T-helper 9 cell (primary cell): ENCODE measurements at places on chromosomes 13 and 19.

- no peak for DNase-seq
Observed at GRCh38 chr13:51252954-51253532, 30.8 kb downstream of the FAM124A start.

DNA sequence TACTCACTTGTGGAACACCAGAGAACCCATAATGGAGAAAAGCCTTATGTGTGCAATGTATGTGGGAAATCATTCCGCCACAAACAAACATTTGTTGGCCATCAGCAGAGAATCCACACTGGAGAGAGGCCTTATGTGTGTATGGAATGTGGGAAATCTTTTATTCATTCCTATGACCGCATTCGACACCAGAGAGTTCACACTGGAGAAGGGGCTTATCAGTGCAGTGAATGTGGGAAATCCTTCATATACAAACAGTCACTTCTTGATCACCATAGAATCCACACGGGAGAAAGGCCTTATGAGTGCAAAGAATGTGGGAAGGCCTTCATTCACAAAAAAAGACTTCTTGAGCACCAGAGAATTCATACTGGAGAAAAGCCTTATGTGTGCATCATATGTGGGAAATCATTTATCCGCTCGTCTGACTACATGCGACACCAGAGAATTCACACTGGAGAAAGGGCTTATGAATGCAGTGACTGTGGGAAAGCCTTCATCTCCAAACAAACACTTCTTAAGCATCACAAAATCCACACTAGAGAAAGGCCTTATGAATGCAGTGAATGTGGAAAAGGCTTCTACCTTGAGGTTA is 10.9 kb downstream of the ZNF549 start:
- DNase-seq: no peak

DNA sequence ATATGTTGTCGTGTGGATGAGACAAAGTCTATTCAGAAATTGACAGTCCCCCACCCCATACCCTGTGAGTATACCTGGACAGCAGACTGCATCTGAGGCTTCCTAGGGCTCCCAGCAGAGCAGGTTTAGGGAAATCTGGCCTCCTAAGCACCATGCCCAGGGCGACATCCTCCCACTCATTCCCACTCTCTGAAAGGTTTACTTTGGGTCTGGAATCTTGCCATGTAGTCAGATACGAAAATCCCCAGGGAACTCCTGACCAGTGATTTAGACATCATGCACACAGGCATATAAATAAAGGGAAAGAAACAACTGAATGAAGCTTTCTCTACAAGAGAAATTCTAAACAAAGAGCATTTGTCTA is 717 bp upstream of the NALCN start:
- no peak for DNase-seq

DNA sequence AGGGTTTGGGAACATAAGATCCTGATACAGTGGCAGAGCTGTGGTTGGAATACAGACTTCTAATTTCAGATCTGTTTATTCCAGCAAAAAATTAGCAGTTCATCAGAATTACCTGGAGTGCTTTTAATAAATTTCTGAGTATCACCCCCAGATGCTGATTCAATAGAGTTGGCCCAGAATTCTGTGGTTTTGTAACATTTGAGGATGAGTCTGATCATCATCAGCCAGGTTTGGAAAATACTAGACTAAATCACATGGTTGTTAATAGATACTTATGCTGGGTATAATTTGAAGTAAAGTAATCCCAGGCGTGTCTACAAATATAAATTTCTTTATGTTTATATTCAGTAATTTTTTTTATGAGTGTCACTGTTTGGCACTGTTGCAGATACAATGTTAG is 4.8 kb downstream of the USPL1 start:
- DNase-seq: no peak
